ENCODE measurements at places on chromosomes 2 and 18.

DNA sequence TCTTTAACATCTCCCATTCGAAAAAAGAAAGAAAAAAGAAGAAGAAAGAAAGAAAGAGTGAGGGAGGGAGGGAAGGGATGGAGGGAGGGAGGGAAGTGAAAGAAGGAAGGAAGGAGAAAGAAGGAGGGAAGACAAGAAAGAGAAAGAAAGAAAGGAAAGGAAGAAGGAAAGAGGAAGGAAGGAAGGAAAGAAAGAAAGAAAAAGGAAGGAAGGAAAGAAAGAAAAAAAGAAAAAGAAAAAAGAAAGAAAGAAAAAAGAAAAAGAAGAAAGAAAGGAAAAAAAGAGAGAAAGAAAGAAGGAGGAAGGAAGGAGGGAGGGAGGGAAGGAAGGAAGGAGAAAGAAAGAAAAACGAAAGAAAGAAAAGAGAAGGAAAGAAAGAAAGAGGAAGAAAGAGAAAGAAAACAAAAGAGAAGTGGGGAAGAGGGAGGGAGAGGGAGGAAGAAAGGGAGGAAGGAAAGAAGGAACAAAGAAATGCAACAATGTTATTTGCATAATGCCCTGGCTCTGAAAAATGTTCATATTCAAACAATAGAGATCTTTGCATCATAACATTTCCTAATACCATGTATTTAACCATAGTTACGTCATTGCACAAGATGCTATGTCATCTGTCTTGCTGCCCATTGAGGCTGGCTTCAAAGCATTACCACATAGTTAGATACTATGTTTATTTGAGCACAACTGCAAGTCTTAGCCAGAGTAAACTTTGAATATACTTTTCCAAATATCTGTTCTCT, 550.6 kb downstream of the DSC3 start:
- no peak for DNase-seq

DNA sequence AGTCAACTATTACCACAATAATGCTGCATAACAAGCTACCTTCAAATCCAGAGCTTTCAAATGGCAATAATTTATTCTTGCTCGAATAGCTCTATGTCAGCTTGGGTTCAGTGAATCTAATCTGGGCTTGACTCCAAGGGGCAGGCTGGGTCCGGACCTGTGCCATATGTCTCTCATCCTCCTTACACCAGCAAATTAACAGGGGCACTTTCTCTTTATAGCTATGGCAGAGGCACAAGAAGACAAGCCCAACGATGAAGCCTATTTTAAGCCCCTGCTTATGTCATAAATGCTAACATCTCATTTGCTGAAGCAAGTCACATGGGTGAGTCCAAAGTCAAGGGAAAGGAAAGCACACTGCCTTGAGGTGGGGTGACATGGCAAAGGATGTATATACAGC, 13.3 kb upstream of the ZNF521 start:
- no peak for DNase-seq

DNA sequence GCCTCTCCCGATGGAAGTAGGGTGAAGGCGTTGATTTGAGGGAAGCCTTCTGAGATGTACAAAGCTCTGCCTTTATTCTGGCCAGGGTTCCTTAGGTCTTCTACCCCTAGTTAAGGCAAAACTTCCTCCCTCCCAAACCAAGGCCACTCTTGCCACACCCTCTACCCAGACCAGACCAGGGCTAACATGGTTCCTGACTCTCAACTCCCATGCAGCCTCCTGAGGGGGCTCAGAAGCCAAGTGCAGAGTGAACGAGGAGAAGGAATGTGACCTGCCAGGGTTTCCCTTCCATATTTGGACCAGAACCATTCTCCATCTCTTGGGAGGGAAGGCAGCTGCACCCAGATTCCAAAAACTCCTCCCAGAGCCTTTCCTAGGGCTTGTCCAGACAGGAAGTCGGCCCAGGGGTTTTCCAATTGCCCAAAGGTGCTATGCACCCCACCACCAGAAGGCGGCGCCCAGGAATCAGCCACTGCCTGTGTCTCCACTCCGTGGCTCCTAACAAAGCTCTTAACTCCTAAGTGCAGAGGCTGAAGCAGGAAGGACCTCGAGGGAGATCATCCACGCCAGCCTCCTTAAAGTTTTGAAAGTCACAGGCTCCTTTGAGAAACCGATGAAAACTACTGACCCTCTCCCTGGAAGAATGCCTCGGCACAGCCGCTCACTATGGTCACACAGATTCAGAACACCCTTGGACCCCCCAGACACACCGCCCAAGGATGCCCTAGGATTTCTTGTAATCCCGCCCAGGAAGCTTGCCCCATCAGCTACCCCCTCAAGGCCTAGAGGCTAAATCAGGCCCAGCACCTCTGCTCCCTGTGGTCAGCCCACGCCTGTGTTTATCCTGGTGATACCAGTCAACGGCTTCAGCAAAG, 157.8 kb downstream of the SMAD2 start:
- DNase-seq: peak; percentile 60

- DNase-seq: no peak
These were observed 41.6 kb downstream of the DDX1 start for GRCh38 chr2:15633043-15633970.

GRCh38 chr2:232593982-232594381, 39.4 kb upstream of the EFHD1 start:
- no peak for DNase-seq

- DNase-seq: no peak
These were observed 268.2 kb downstream of the RPIA start for GRCh38 chr2:88959480-88960204.

- no peak for DNase-seq
These were observed 28.0 kb downstream of the PLA2R1 start for GRCh38 chr2:160034396-160034795.

DNA sequence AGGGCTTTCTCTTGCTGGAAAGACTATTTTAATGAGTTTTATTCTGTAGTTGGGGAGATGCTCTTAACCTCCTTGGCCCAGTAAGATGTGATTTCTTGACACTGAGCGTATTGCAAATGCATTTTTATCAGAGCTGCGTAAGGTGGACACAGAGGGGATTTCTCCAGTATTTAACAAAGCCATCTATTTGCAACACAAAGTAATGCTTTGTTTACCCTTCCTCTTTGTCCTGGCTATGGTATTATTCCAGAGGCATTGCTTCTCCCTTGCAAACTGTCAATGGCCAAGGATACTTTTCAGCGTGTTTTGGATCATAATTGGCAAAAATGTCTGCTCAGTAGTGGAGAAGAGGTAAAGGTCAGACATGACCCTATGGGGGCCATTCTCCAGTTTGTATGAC, 90.8 kb upstream of the PIK3C3 start:
- no peak for DNase-seq

GRCh38 chr2:22497789-22498188, 887.2 kb upstream of the KLHL29 start:
- DNase-seq: no peak

- DNase-seq: no peak
These were observed 79.0 kb upstream of the TRIB2 start for GRCh38 chr2:12637754-12638153.

DNA sequence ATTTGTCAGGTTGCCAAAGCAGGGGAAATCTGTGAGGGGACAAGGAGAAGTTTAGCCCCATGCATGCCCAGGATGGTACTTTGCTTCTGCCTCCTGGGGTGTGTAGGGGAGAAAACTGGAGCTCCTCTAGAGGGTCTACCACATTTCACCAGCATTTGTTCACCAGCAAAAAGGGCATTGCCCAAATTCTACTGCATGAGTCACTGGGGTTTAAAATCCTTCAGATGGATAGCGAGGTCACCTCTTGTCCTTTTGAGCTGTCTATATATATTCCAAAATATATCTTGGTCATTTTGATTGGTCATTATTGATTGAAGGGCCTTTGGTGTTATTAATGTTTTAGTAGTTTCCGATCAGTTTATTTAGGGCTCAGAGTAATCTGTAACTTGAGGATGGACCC, 18.7 kb downstream of the FHOD3 start:
- no peak for DNase-seq

- no peak for DNase-seq
These were observed 30.2 kb upstream of the TYMS start for GRCh38 chr18:627231-627630.

DNA sequence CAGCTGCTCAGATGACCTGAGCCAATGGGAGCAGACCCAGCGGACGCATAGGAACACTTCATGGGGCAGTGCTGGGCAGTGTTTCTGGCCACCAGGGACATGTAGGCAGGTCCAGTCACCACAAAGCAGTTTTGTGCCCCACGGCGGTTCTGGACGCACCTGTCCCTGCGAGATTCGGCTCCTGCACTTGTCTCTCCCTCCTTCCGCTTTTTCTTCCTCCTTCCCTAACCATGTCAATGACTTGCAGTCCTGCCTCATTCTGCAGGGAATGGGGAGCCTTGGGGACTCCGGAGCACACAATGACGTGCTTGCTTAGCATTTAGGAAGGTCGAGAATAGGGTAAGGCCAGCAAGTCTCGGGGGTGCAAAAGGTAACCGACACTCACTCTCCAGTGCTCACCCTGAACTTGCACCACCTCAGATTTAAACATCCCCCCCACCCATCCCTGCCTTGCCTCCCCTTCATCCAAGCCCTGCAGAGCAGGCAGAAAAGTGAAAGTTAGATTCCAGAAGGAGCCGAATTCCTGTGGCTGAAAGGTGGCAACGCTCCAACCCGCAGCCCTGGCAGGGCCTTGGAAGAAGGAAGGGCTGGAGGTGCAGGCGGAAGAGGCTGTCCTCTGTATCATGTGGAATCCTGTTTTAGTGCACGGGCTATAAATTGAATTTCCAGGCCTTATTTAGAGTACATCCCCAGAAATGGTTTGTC, 40.5 kb upstream of the ATG16L1 start:
- no peak for DNase-seq

DNA sequence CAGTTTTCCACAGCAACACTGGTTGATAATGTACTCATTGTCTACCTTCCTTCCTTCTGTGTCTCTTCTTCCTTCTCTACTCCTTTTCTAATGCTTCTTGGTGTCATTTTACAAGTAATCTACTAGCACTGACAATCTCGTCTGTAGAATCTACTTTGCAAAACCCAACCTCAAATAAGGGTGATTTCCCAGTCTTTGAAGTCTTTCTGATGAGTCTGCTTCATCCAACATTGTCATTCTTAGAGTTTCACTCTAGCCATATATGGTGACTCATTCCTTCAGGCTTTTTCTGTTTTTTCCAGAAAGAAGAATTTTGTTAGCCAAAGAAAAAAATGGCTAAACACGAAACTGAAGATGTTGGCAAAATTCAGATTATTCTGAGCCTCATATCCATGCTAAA, 288.7 kb downstream of the MBD2 start:
- DNase-seq: no peak
